Stimulated activated CD8-positive, alpha-beta memory T cell treated with anti-CD3 and anti-CD28 coated beads, Interleukin-15, amount 100 ng/mL, for 24 hours (primary cell): ENCODE measurements at places on chromosomes 4 and X.

DNA sequence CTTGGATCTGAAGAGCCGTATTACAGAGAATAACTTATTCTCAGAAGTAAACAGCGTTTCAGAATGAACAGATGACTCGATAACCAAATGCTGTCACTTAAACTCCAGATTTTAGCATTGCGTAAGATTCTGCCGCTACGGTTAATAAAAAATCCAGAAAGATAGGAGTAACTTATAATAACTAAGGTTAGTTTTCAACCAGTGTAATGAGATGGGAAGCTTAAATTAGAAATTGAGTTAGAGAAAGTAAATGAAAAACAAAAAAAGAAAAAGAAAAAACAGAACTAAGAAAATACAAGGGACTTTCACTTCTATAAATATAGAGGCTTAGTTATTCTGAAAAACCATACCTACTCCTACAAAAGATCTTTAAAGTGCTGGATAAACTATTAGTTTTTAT is 13.1 kb upstream of the PARM1 start:
- DNase-seq, result no peak

GRCh38 chrX:154827194-154828015 is 7.1 kb downstream of the SMIM9 start:
- DNase-seq, result no peak

DNA sequence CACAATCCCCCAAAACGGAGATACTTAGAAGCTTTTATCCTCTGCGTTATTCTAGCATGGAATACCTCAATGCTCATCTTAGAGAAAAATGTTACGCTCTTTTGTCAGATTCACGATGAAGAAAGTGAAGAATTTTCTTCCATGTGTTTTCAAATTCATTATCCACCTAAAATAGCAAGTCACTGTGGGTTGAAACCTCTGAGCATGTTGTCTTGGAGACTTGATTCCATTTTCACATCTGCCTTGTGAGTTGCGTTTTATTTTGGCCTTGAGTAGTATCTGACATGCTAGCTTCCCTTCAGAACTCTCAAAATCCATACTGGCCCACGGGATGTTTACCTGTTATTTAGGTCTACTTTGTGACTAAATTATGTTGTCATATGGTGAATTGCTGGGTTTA is 66.3 kb downstream of the C4orf46 start:
- DNase-seq, result no peak

DNA sequence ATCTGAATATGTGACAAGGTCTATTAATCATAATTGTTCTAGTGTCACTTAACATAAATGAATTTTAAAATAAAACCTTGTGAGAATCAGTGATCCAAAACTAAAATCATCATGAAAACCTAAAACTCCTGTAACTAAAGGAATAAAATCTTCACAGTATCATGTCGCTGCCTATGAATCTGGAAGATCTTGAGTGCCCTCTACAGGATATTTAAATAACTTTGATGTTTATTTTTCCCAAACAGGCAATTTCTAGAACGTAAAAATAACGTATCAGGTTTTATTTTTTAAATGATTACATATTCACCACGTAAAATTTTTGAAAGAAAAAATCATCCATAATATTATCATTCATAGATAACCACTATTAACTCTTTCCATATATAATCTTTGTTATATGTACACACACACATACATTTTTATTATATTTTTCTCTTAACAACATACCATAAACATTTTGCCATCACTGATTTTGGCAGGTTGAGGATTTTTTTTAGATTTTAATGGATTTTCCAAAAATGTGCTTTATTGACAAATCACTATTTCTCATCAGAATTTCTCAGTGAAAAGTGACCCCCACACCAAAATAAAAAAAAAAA is 79.6 kb downstream of the COMMD8 start:
- no peak for DNase-seq

DNA sequence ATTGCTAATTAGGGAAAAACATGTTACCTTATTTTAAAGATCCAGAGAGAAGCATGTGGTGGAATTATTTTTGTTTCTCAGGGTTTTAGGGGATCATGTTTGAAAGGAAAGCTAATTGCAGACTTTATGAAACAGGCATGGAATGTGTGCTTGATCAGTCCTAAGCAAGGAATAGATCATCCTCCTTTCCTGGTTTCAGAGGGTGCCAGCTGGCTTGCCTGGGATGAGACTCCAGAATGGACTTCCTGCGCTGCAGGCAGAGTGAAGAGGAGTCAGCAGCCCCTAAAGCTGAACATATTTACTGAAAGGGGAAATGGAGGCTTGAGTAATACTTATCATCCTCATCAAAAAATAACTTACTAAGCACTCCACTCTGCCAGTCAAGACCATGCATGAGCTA is 13.3 kb downstream of the FGF5 start:
- no peak for DNase-seq

GRCh38 chr4:27049239-27049829 is 188.7 kb downstream of the STIM2 start:
- no peak for DNase-seq

- DNase-seq, result no peak
Observed at GRCh38 chr4:37388681-37389365, 144.3 kb downstream of the NWD2 start.

DNA sequence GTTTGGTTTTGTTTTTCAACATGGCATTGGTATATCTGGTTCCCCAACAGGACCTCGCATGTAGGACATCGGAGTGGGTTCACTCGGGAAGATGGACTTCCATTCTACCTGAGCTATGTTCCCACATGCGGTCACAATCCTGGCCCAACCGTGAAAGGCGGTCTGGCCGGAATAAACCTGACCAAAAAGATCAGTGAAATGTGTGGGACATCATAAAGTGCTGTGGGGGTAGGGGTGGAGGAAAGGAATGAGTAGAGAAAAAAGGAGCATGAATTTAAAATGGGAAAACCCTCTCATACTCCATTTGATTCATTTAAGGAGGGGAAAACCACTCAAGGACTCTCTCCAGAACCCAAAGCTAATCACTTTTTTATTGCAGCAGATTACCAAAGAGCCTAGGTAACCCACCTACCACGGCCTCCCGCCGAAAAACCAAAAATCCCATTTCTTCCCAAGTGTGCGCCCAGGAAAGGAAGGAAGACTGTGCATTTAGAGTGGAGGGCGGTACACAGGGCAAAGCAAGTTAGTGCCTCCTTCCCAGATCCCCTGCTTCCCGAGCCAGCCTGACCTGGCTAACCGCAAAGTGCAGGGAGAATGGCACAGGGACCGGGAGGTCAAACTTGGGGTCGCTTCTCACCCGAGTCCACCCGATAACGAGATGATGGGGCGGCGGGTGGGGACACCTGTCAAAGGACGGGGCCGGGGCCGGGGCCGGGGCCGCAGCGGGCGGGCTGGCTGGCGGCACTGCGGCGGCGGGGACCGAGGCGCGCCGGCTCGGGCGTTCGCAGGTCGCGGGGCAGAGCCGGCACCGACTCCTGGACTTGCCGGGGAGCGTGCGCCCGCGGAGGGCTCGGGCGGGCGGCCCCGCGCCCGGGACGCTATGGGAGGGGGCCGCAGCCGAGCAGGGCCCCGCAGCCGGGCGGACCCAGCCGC is 669 bp downstream of the TMEM150C start:
- DNase-seq, result no peak

- DNase-seq, result no peak
Observed at GRCh38 chr4:107151173-107151572, 115.1 kb upstream of the DKK2 start.

DNA sequence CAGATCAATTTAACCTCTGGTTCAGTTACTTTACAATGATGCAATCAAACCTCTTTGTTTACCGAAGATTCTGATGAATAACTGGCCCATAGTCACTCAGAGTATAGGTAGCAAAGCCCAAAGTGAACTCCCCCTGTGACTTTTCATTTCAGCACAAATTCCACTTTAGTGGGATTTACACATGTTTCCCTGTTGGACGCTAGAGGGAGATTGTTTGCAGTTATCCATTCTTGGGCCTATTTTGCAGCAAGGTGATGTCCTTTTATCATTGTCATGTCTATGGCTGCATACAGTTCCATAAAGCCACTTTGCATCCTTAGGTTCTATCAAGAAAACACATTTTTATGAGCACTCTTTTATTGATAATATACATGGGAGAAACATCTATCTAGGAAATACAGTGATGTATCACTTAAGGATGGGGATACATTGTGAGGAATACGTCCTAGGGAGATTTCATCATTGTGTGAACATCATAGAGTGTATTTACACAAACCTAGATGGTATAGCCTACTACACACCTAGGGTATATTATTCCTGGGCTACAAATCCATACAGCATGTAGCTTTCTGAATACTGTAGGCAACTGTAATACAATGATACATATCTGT is 14.5 kb upstream of the DKK2 start:
- DNase-seq, result no peak

GRCh38 chr4:105147016-105147552 is 408 bp downstream of the TET2 start:
- DNase-seq, result no peak

- DNase-seq, result no peak
Observed at GRCh38 chr4:26459054-26459755, 31.1 kb downstream of the CCKAR start.

- no peak for DNase-seq
Observed at GRCh38 chr4:135065366-135065765, 863.8 kb upstream of the PABPC4L start.

DNA sequence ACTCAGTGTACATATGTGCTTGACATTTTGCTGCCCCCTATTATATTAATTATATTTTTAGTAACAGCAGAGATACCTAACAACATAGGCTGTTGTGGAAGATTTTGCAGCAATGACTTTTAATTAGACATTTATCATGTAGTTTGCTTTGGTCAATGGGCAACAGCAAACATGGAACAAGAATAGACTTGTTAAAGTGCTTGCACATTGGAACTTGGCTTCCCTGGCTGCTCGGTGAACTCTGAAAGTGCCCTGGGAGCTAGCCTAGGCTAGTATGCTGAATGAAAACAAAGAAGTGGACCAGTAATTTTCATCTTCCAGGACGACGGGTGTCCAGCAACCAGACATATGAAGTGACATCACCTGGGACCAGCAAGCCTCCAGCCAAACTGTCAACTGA is 1157.1 kb downstream of the ARAP2 start:
- DNase-seq, result no peak

DNA sequence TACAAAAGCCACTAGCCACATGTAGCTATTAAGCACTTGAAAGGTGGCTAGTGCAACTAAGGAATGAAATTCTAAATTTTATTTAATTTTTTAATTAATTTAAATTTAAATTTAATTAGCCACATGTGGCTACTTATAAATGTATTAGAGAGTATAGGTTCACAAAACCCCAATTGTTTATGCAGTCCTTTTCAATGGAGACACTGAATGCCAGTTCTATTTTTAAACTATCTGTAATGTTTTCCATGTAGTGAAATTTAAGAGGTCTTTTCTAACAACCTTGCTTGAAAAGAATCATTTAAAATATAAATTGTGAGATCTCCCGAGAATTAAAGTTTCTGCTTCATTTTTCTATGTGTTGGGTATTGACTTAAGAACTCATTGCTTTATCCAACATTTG is 153.0 kb downstream of the REELD1 start:
- no peak for DNase-seq

DNA sequence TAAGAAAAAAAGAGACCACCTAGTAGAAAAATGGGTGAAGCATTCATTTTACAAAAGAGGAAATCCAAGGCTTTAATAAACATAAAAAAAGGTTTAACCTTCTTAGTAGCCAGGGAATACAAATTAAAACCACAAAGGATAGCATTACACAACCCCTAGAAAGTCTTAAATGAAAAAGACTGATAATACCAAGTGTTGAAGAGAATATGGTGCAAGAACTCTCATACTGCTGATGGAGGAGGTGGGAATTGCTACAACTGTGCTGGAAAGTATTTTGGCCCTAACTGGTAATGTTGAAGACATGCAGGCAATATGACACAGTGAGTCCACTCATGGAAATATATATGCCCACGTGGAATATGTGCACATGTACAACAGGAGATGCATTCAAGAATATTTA is 22.5 kb downstream of the ZNF41 start:
- no peak for DNase-seq

- no peak for DNase-seq
Observed at GRCh38 chr4:125847518-125847917, 532.8 kb downstream of the FAT4 start.
